Activated CD4-positive, alpha-beta T cell treated with anti-CD3 and anti-CD28 coated beads for 1 hour (primary cell): ENCODE measurements at places on chromosomes 16 and 17.

DNA sequence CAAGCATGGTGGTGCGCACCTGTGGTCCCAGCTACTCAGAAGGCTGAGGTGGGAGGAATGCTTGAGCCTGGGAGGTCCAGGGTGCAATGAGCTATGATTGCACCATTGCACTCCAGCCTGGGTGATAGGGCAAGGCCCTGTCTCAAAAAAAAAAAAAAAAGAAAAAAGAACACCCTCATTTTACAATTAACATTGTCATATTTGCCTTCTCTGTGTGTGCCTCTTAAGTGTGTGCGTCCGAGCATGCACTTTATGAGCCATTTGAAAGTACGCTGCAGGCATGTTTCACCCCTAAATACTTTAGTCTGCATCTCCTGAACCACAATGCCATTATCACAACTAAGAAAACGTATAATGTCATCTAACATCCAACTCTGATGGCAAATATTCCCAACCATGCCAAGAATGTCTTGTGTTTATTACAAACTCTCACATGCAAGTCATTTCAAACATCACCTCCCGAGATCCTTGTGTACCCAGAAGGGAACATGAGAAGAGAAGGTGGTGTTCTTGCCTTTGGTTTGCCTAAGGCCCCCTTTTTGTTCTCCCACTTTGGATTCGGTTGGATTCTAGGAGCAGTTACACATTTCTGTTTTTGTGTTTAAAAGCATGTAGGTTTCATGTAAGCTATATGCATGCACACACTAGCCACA is 38.0 kb downstream of the CDH1 start:
- no peak for DNase-seq

DNA sequence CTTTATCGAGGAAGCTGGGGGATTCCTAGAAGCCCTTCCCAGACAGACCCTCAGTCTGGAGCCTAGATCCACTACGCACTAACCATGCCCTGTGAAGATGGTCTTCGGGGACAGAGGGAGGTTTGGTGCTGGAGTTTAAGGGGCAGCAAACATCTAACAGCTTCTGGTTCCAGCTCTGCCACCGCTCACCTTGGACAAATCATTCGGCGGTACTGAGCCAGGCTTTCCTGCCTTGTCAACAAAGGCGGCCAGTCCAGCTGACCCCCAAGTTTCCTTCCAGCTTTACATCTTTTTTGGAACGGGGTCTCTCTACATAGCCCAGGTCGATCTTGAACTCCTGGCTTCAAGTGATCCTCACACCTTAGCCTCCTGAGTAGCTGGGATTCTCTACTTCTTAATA is 369 bp upstream of the GJD3 start:
- no peak for DNase-seq

- DNase-seq: no peak
These were observed 23.9 kb downstream of the ACLY start for GRCh38 chr17:41894791-41895331.

GRCh38 chr16:78584213-78584860 is 484.9 kb downstream of the WWOX start:
- DNase-seq: no peak

- DNase-seq: no peak
These were observed 47.7 kb downstream of the TUBD1 start for GRCh38 chr17:59844884-59845594.

- DNase-seq: no peak
These were observed 103.1 kb downstream of the RPTOR start for GRCh38 chr17:80647746-80648145.

GRCh38 chr16:66408163-66409048 is 18.7 kb upstream of the BEAN1 start:
- DNase-seq: no peak

GRCh38 chr16:28219282-28219681 is 7.5 kb upstream of the XPO6 start:
- no peak for DNase-seq

GRCh38 chr16:2282262-2282661 is 14.3 kb upstream of the RNPS1 start:
- DNase-seq: no peak

- no peak for DNase-seq
These were observed 92.8 kb upstream of the PMFBP1 start for GRCh38 chr16:72264771-72265170.

GRCh38 chr17:43720311-43721060 is 38.1 kb downstream of the SOST start:
- DNase-seq: peak; percentile 66

- DNase-seq: no peak
These were observed 11.8 kb downstream of the LASP1 start for GRCh38 chr17:38881600-38882191.

DNA sequence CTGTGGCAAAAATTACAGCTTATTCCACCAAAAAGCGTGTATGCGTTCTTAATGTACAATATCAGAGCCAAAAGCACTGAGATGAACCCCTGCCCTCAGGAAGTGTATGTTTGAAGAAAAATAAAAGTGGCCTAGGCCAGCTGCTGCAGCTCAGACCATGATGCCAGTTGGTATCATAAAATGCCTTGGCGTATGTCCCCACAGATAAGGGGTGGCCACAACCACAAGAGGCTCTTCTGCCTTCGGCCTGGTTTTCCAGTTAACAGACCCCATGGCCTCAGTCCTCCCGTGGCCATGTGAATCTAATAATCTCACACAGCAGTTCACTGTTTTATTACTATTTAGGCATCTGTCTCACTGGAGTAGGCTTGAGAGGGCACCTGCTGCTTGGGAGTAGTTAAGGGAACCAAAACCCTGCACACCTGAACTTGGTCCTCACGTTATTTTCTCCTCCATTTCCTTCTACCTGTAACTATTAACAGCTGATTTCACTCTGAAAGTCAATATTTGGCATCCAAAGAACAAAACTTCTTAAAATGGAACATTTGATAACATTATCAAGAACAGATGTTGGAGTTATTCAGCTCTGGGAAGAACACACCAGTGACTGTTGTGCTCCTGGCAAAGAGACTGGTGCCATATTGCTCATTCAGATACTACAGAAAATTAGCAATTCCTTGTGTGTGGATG is 34.8 kb upstream of the ERN1 start:
- DNase-seq: no peak

DNA sequence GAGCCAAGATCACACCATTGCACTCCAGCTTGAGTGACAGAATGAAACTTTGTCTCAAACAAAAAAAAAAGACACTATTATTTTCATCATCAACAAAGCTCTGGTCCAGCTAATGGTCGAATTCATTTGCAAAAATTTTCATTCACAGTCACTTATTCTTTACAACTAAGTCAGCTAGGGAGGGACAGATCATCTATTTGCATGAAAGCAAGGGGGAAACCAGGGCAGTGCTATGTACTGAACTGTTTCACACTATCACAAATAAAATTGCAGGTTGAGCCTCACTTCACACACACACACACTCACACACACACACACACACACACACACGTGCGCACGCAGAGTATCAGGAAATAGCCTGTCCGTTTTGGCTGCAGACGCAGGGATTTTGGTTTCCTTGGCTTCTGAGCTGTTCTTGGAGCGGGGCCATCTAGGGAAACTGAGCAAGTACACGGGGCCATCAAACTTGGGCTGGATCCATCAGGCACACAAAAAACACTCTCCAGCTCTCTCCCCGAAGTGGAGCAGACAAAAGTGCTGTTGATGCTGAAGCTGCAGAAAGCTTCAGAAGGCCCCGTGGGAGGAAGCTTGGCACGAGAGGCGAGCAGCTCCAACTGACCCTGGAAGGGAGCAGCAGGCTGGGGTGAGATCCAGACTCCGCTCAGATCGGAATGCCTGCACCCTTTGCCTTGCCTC is 44.3 kb upstream of the HELZ start:
- no peak for DNase-seq

DNA sequence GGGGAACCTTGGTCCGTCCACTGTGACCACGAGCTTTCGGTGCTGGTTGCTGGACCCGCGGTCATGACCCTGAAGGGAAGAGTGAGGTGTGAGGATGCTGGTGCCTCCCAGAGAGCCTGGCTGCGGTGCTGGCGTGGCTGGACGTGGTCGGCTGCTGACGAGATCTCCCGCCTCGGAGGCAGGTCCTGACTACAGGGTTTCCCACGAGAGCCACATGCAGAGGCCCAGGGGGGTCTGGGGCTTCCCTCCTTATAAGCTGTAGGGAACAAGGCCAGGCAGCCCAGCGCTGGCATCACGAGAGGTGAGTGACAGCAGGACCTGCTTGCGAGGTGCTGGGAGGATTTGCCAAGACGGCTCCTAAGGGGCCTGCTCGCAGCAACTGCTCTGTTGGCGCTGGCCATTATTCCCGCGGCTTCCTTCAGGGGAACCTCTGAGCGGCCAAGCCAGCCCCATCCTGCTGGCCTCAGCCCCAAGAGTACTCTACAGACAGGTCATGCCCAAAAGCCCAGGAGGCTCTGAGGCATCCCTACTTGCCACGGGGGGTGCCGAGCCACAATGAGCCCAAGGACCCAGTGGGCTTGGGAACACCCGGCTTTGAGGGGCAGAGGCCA is 134.8 kb downstream of the FOXL1 start:
- no peak for DNase-seq

- no peak for DNase-seq
These were observed 773 bp downstream of the SYNGR3 start for GRCh38 chr16:1990351-1991134.

GRCh38 chr17:31778523-31778922 is 80.5 kb downstream of the COPRS start:
- DNase-seq: no peak

DNA sequence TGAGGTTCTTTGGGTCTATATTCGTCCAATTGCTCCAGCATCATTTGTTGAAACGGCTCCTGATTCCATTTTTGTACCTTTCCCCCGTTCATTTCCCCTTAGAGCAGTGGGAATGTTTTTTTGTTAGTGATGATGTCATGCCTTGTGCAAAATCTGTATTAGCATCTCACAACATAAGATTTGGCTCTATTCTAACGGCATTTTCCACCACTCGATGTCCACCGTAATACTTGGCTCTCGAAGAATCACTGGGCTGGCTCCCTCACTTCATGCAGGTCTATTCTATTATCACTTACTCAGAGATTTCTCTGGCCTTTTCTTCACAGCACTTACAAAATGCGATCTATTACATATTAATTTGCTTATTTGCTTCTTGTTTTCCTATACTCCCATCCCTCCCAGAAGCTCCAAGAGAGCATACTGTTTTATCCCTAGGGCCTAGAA is 571 bp upstream of the NME1 start:
- no peak for DNase-seq

GRCh38 chr17:63792055-63792729 is 18.2 kb downstream of the DDX42 start:
- DNase-seq: no peak

DNA sequence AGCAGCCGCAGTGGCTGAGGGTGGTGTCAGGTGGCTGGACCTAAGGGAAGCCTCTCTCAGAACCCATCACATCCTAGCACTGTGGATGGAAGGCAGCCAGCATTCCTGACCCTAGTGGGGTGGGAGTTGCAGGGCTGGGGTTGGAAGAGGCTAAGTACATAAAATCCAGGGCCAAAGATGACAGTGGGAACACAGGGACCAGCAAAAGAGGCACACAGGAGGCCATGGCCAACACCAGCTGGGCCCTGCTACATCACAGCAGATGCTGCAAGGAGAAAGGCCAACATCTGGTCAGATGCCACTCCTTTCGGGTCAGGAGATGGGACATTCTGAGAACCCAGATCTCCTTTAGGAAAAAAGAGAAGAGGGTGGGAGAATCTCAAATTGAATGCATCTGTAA is 415.4 kb downstream of the SLC39A11 start:
- DNase-seq: no peak

GRCh38 chr16:67207249-67208091 is 8.5 kb downstream of the ELMO3 start:
- DNase-seq: no peak

DNA sequence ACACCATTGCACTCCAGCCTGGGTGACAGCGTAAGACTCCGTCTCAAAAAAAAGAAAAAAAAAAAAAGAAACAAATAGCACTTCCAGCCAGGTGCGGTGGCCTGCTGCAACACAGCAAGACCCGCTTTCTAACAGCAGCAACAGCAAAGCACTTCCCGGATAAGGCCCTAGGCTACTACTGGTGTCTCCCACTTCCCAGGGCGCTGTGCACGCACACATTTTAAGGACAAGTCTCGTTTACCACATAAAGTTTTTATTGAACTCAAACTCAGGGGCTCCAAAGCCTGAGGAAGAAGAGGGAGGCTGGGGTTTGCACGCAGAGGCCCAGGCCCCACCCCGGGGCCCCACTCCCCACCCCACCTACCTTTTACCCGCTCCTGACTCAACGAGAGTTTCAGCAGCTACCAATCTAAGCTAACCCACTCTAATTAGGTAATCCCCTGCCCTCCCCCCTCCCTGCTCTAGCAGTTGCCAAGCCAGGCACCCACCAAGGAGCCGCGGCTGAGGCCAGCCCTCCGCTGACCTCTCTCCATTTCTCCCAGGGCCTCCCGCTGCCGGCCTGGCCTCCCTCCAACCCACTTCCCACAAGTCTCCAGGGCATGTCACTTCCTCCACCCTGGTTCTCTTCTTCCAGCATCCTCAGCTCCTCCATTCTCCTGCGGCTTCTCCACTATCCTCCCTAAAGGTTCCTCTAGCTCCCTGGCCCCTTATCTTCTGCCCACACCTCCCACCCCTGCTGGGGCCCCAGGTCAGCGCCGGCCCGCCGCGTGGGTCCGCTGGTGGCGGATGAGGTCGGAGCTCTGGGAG is 2.4 kb downstream of the ZNF768 start:
- DNase-seq: no peak

DNA sequence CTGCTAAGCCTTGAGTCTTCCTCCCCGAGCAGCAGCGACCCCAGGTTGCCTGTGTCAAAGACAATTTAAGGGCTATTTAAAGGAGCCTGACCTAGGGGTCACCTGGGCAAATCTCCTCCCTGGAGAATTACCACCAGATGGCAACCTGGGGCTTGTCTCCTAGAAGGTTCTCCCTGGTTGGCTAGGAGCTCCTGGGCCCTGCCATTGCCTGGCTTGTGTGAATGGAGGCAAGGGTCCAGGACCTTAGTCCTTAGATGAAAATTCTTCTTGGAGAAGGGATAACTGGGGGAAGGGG is 51.3 kb upstream of the TAC4 start:
- no peak for DNase-seq

DNA sequence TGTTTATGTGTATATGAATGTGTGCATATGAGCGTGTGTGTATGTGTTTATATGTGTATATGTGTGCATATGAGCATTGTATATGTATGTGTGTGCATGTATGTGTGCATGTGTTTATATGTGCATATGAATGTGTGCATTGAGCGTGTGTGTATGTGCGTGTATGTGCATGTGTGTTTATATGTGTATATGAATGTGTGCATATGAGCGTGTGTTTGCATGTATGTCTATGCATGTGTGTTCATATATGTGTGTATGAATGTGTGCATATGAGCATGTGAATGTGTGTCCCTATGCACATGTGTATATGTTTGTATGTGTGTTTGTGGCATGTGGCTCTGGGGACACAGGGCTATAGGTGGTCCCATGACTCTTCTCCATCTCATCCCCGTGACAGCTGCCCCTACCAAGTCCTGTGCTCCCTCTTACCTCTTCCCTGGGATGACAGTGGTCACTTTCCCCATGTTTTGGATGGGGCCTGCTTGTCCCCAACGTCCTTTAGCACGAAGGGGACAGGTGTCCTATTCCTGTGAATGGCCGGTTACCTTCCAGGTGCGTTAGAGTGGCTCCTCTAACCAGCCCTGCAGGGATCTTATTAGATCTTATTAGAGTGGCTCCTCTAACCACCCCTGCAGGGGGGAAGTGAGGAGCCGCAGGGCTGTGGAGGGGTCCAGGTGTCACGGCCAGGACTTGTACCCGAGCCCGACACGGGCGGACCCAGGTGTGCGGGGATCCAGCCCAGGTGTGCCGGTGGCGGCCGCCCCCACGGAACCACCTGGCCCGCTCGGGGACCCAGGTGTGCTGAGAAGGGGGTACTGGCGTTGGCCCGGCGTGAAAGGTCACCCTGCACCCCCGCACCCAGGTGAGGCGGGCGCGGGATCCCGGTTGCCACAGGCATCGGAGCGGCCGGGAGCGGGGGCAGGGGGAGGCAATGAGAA is 105.6 kb downstream of the SEC14L1 start:
- DNase-seq: peak; percentile 10
